ENCODE measurements at places on chromosomes 16 and 17.

GRCh38 chr16:68739964-68740627 is 3.0 kb downstream of the CDH1 start:
- DNase-seq: no peak

GRCh38 chr16:81848306-81848853 is 69.3 kb downstream of the PLCG2 start:
- no peak for DNase-seq

DNA sequence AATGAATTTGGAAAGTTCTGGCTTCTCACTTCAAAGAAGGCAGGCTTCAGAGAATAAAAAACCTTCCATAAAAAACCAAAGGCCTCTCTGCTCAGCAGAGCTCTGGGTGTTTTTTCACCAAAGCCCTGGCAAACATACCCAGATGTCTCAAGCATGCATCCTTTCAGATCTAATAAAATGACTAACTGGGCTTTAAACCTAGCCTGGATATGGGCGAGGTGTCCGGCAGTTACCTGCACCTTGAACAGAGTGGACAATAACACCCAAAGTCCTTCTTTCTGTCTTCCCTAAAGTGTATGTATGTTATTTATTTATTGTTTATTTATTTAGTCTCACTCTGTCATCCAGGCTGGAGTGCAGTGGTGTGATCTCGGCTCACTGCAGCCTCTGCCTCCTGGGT is 469.3 kb downstream of the XYLT1 start:
- no peak for DNase-seq

- DNase-seq: no peak
These were observed 206.8 kb downstream of the CA10 start for GRCh38 chr17:51951741-51952140.

DNA sequence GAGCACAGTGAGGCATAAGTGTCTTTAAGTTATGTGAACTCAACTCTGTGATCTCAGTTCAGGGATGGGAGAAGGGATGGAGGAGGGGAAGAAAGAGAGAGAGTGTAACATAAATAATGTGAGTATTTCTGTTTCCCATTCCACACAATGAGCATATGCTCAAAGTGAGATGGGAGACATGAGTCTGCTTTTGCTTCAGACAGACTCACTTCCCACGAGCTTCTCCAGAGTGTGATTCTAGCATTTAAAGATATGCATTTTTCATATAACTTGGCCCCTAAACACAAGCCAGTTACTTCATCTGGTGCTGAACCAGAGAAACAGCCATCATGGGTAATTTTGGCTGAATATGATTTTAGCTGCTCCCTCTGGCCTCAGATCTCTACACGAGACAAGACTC is 35.0 kb downstream of the SHISA9 start:
- DNase-seq: no peak
